ENCODE measurements at places on chromosomes 11 and 22.

DNA sequence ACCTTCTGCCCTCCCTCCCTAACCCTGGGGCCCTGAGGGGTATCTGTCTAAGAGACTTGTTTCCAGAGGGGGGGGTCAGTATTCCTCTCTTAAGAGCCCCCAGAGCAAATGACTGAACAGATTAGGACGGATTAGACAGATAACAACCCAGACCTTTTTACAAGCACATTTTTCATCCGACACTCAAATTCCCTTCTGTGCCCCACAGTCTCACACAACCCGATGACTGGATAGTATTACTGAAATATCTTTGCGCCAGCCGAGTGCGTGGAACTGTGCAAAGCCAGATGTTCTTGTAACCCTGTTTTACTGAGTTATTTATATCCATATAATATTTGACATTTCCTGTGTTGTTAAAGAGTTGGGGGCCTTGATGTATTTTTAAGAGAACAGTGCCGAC, 30.9 kb upstream of the FLI1 start:
- peaks cover 12% of the 10 kb centered on the region for H3K27me3 ChIP-seq
- H3K4me1 ChIP-seq = no peaks in the 10 kb centered on the region
- no peak overlapping the region for H3K27ac ChIP-seq

DNA sequence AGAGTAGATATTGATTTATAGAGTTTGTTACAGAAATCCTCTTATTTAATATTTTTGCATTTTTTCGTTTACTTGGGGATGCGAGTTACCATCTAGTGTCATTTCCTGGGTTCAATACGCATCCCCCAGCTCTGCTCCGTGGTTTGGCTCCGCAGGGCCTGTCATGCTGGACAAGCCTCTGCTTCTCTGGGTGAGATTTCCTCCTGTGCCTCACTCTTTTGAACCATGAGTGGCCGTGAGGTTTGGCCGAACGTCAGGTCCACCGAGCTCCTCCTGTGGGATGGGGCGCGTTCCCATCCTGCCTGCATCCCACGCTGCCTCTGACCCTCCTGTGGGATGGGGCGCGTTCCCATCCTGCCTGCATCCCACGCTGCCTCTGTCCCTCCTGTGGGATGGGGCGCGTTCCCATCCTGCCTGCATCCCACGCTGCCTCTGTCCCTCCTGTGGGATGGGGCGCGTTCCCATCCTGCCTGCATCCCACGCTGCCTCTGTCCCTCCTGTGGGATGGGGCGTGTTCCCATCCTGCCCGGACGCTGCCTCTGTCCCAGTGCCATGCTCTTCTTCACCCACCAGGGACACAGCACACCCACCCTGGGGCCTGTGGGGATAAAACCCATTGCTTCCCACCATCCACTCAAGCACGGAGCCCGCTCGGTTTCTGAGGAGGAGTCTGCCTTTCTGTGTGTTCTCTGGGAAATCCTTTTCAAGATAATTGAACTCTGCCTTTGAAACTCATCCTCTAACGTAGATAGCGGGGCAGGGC, 506.8 kb downstream of the BRD1 start:
- H3K27ac ChIP-seq = no peak overlapping the region
- H3K4me3 ChIP-seq = no peak overlapping the region
- H3K4me1 ChIP-seq = no peaks in the 10 kb centered on the region
- no peak for DNase-seq
- no peaks in the 10 kb centered on the region for H3K27me3 ChIP-seq

- H3K4me1 ChIP-seq = no peaks in the 10 kb centered on the region
- H3K4me3 ChIP-seq = no peak overlapping the region
- DNase-seq = no peak
Measured at GRCh38 chr22:43218786-43219185, 31.9 kb upstream of the TTLL12 start.

DNA sequence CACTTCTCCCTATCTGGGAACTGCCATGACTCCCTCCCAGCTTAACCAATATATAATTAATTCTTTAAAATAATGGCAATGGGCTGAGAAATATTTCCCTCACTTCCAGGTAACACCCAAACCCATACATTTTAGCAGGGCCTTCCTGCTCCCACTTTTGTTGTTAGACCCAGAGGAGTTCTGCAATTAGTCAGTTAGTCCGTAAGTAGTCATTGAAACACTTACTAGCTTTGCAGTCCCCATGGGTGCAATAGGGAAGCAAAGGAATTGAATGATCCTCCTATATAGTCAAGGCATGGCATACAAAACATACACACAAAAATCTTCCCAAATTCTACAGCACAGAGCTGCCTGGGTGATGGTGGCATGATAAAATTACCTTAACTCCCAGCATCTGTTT, 254.0 kb upstream of the TBCEL start:
- DNase-seq = no peak
- no peak overlapping the region for H3K4me3 ChIP-seq
- H3K27me3 ChIP-seq = no peaks in the 10 kb centered on the region
- H3K36me3 ChIP-seq = no peaks in the 10 kb centered on the region
- no peak overlapping the region for H3K27ac ChIP-seq

DNA sequence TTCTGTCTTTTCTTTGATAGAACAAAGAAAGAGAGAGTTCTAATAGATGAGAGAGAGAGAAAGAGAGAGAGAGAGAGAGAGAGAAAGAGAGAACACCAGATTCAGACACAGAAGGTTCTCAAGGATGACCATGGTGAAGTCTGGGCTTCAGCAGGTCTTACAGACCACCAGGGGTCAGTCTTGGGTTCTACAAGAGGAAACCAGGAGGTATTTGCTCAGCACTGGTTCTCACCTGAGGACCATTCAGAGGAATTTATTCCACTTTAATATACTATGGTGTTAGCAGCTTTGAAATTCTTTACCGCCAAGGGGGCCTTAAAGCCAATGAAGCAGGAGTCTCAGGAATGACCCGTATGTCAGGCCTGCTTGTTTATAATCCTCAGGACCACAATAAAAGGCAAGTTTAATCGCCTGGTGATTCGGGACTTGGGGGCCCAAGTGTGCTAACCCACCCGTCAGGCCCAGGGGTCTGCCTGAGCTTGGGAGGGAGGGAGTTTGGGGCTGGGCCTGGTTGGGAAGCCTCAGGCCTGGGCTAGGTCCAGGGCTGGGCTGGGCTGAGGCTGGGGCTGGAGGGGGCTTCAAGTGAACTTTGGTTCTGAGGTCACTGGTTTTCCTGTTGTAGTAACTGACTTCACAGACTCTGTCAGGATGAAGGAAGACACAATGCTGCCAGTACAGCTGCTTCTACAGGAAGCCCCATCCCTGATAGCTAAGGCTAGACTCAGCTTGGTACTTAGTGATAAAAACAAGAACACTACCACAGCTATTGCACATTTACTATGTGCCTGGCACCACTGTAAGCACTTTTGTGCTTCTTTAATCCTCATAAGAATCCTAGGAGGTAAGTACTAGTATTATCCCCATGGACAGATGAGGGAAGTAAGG, 179.2 kb upstream of the ZBED5 start:
- H3K4me3 ChIP-seq = no peak overlapping the region
- no peak overlapping the region for H3K27ac ChIP-seq
- H3K36me3 ChIP-seq = no peaks in the 10 kb centered on the region
- H3K4me1 ChIP-seq = no peaks in the 10 kb centered on the region

DNA sequence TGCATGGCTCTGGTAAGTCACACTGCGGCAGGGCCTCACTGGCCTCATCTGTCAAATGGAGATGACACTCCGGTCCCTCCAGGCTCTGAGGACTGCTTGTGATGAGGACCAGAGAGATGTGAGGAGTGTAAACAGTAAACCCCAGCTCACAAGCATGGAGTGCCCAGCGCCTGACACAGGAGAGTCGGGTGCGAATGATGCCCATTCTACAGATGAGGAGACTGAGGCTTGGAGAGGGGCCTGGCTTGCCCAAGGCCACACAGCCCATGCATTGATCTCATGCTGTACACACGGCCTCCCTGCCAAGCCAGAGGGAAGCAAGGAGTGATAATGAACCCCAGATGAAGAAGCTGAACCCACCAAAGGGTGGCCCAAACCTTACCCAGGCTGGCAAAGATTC, 37.2 kb downstream of the ELFN2 start:
- H3K36me3 ChIP-seq = no peaks in the 10 kb centered on the region
- peaks cover 22% of the 10 kb centered on the region for H3K27me3 ChIP-seq
- DNase-seq = no peak
- H3K27ac ChIP-seq = no peak overlapping the region
- no peaks in the 10 kb centered on the region for H3K4me1 ChIP-seq
- no peak overlapping the region for H3K4me3 ChIP-seq

GRCh38 chr22:44622147-44622427, 79.9 kb upstream of the PRR5 start:
- H3K27me3 ChIP-seq = peaks cover 18% of the 10 kb centered on the region

- no peak overlapping the region for H3K27ac ChIP-seq
- no peak overlapping the region for H3K4me3 ChIP-seq
- H3K36me3 ChIP-seq = peaks cover 19% of the 10 kb centered on the region
- H3K4me1 ChIP-seq = peaks cover 2% of the 10 kb centered on the region
- no peaks in the 10 kb centered on the region for H3K27me3 ChIP-seq
- DNase-seq = no peak
Measured at GRCh38 chr11:68569357-68569756, 108.8 kb downstream of the PPP6R3 start.

DNA sequence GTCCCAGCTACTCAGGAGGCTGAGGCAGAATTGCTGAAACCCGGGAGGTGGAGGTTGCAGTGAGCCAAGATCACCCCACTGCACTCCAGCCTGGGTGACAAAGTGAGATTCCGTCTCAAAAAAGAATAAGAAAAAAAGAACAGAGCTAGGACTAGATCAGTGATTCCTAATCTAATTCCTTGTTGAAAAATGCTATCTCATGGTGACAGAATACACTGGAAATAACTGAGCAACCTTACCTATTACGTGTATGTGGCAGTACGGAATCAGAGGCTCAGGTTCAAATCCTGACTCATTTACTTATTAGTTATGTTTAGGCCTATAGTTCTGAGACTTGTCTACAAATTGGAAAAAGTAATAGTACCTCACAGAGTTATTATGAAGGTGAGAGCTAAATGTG, 19.5 kb upstream of the RCE1 start:
- no peak for DNase-seq
- no peaks in the 10 kb centered on the region for H3K4me1 ChIP-seq
- H3K27me3 ChIP-seq = no peaks in the 10 kb centered on the region
- no peak overlapping the region for H3K4me3 ChIP-seq
- no peaks in the 10 kb centered on the region for H3K36me3 ChIP-seq

DNA sequence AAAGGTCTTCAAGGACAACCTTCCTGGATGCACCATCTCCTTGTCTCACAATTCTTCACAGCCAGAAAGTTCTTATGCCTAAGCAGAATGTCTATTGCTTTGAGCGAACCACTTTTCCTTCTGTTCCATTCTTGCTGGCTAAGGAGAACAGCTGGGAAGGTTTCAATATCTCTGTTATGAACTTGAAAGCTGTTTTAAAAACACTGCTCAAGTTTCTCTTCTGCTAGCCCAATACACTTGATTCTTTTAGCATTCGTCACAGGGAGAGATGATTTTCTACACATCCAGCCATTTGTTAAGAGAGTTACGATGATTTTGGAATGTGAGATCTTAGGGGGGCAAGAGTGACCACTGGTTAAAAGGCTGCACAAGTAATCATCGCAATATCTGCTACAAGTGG, 249.3 kb downstream of the KIRREL3 start:
- H3K27ac ChIP-seq = no peak overlapping the region
- no peak for DNase-seq
- H3K4me3 ChIP-seq = no peak overlapping the region
- H3K27me3 ChIP-seq = no peaks in the 10 kb centered on the region
- H3K36me3 ChIP-seq = no peaks in the 10 kb centered on the region
- H3K4me1 ChIP-seq = no peaks in the 10 kb centered on the region

- peaks cover 28% of the 10 kb centered on the region for H3K27me3 ChIP-seq
- H3K36me3 ChIP-seq = no peaks in the 10 kb centered on the region
- H3K4me3 ChIP-seq = no peak overlapping the region
Measured at GRCh38 chr11:117724104-117724503, 72.9 kb downstream of the DSCAML1 start.

GRCh38 chr22:21632237-21632895, at the start of gene CCDC116:
CCDC116 (plus strand) TSS chr22:21632760; CDS start chr22:21633182, 422 bp downstream.
- H3K4me3 ChIP-seq = no peak within 1 kb of the TSS
- H3K27me3 ChIP-seq = no peaks in the 10 kb centered on the region
- H3K27ac ChIP-seq = no peak within 1 kb of the TSS
- H3K4me1 ChIP-seq = peaks cover 12% of the 10 kb centered on the region
- DNase-seq = no peak

GRCh38 chr11:59894616-59895015, 16.0 kb downstream of the OOSP3 start:
- no peak overlapping the region for H3K27ac ChIP-seq
- no peak overlapping the region for H3K4me3 ChIP-seq
- no peaks in the 10 kb centered on the region for H3K27me3 ChIP-seq

DNA sequence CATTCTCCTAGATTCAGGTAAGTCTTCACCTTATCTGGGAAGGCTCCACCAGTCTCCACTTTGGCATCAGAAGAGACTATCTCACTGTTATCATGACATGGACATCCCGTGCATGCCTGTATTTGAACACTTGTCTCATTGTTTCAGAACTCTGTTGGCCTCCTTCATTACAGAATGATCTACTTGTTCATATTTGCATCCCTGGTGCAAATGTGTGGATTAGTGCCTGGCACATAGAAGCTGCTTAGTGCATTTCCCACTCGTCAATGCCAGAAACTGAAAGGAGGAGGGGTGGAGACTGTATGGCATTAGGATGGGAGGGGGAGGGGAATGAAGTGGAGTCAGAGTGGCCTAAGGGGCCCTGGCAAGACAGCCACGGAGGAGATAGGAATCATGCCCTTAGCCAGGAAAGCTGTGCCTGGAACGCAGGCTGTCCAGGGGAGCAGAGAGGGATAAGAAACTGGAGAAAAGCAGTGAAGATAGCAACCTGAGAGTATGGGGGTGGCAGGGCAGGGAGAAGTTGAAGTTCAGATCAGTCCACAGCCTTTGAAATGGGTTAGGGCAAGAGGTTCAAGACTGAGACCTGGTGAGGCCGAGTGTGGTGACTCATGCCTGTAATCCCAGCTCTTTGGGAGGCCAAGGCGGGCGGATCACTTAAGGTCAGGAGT, 53.8 kb upstream of the CAPRIN1 start:
- no peaks in the 10 kb centered on the region for H3K36me3 ChIP-seq
- peaks cover 9% of the 10 kb centered on the region for H3K4me1 ChIP-seq
- no peaks in the 10 kb centered on the region for H3K27me3 ChIP-seq
- no peak for DNase-seq
- H3K4me3 ChIP-seq = peak overlapping the region; percentile 36
- no peak overlapping the region for H3K27ac ChIP-seq

DNA sequence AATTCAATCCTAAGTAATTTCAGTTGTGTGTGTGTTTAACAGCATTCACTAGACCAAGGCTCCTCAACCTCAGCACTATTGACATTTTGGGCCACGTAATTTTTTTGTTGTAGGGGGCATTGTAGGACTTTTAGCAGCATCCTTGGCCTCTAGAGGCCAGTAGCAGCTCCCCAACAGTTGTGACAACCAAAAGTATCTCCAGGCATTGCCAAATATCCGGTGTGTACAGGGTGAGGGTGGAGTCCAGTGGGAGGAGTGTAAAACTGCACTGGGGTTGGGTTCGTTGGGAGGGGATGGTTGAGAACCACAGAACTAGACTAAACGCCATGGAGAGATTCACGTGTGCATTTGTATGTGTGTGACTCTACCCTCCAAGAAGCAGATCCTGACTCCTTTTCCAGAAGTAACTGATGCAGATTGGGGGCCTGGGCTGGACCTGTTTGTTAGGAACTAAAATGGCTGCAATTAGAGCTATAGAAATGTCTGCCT, 5.9 kb upstream of the PHF21A start:
- peaks cover 8% of the 10 kb centered on the region for H3K4me1 ChIP-seq
- peak; percentile 54 for DNase-seq
- H3K27ac ChIP-seq = no peak overlapping the region
- H3K4me3 ChIP-seq = no peak overlapping the region

Measured in keratinocyte (primary cell).